ENCODE measurements at places on chromosomes 16 and 17. TPM values are rescaled to one million over a fixed set of nuclear protein-coding genes. Genes with fewer than 3 reads are reported as not detected.

KIFC3 gene
- 1.1 TPM for total RNA-seq

KRT39 gene
- total RNA-seq = not detected

MRPL45 gene
- 22.3 TPM for total RNA-seq

SPNS3 gene
- 26.5 TPM for total RNA-seq

- no peak overlapping the region for H3K4me3 ChIP-seq
- no peaks in the 10 kb centered on the region for H3K4me1 ChIP-seq
- peaks cover 10% of the 10 kb centered on the region for H3K27me3 ChIP-seq
- no peaks in the 10 kb centered on the region for H3K36me3 ChIP-seq
Observed at GRCh38 chr16:66354034-66354909, 12.2 kb upstream of the CDH5 start.

GRCh38 chr17:80821546-80821945 lies 170.1 kb upstream of the CHMP6 start:
- H3K27ac ChIP-seq = no peak overlapping the region
- no peak overlapping the region for H3K4me3 ChIP-seq
- H3K27me3 ChIP-seq = no peaks in the 10 kb centered on the region
- peaks cover 21% of the 10 kb centered on the region for H3K4me1 ChIP-seq
- DNase-seq = peak; percentile 4

PRDM7 gene
- not detected for total RNA-seq

DNA sequence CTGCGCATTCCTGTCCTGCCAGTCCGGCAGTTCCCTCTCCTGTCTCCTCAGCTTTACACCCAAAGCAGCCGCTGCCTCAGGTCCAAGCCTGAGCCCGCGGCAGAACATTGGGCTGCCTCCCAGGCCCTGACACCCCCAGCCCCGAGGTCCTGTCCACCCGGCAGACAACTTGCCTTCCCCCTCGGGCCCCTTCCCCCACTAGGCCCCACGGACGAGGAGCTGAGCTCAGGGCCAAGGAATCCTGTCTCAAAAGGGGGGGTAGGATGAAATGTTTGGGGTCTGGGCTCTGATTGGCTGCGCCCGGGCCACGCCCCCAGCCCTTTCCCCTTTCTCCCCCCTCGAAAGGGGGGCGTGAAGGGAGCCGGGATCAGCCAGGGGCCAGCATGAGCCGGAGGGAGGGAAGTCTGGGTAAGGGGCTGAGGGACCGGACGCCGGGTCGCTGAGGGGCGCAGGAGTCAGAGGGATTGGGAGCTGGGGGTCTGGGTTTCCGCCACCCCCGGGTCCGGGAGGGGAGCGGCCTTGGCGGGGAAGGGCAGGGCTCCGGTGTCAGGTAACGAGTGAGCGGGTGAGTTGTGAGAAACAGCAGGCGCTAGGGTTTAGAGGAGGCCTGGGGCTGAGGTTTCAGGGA lies at the start of gene CTF1:
Gene CTF1 (plus strand): TSS at position 354 of the 628 bp plus-strand sequence. CDS start 30 bp downstream, at position 384.
- no peaks in the 10 kb centered on the region for H3K27me3 ChIP-seq
- peak within 1 kb of the TSS; percentile 82 for H3K27ac ChIP-seq
- H3K36me3 ChIP-seq = peaks cover 3% of the 10 kb centered on the region
- H3K4me3 ChIP-seq = peak within 1 kb of the TSS; percentile 79
- peak; percentile 39 for DNase-seq

CLDN7 gene
- 2.6 TPM for total RNA-seq

DNA sequence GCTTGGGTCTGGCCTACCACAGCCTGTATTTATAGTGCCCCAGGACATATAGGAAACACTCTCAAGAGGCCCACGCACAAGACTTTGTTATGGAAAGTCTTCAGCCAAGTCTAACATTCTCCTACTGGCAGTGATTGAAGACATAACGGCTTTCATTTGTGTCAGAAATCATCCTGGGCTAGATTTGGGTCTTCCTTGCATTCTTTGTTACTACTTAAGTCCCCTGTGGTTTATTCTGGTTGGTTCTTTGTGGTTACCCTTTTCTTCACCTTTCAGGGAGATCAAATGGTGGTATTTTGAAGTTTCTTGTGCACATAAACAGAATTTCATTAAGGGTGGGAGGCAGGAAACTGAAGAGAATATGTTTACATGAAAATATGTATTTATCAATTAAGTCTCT lies 37.7 kb downstream of the REXO5 start:
- peaks cover 43% of the 10 kb centered on the region for H3K4me1 ChIP-seq
- H3K4me3 ChIP-seq = peak overlapping the region; percentile 47
- no peaks in the 10 kb centered on the region for H3K27me3 ChIP-seq
- peak overlapping the region; percentile 57 for H3K27ac ChIP-seq
- peaks cover 41% of the 10 kb centered on the region for H3K36me3 ChIP-seq

GRCh38 chr17:56808503-56808902 lies 25.2 kb downstream of the C17orf67 start:
- H3K4me1 ChIP-seq = peaks cover 2% of the 10 kb centered on the region
- H3K27ac ChIP-seq = no peak overlapping the region
- no peaks in the 10 kb centered on the region for H3K27me3 ChIP-seq
- H3K4me3 ChIP-seq = no peak overlapping the region
- peaks cover 4% of the 10 kb centered on the region for H3K36me3 ChIP-seq

GRCh38 chr16:64410306-64410705 lies 711.6 kb downstream of the CDH11 start:
- H3K4me3 ChIP-seq = no peak overlapping the region
- no peak for DNase-seq
- H3K36me3 ChIP-seq = no peaks in the 10 kb centered on the region
- no peaks in the 10 kb centered on the region for H3K27me3 ChIP-seq
- H3K4me1 ChIP-seq = no peaks in the 10 kb centered on the region
- no peak overlapping the region for H3K27ac ChIP-seq

CHMP6 gene
- 33.0 TPM for total RNA-seq

WNK4 gene
- total RNA-seq = 0.78 TPM

GRCh38 chr17:69435971-69436696 lies 21.6 kb downstream of the MAP2K6 start:
- peaks cover 16% of the 10 kb centered on the region for H3K36me3 ChIP-seq
- no peak for DNase-seq
- no peak overlapping the region for H3K4me3 ChIP-seq
- no peak overlapping the region for H3K27ac ChIP-seq

KRTAP3-2 gene
- total RNA-seq = not detected

NR1D1 gene
- 5.0 TPM for total RNA-seq

DNA sequence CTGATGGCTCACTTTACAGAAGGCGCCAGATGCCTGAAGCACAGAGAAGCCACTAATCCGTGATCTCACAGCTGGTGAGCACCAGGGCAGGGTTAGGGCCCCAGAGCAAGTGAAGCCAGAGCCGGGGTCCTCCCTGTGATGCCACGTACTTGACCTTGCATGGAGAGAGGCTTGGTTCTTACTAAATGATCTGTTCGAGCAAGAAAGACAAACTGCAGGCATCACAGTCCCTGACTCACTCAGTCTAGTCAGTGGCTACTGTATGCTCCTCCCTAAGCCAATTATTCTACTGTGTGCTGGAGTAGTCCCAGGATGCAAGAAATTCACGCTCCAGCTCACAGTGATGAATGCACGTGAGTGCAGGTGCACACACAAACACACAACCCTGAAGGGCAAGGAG lies 55.4 kb downstream of the SDK2 start:
- DNase-seq = no peak
- H3K4me3 ChIP-seq = no peak overlapping the region
- H3K4me1 ChIP-seq = peaks cover 57% of the 10 kb centered on the region
- H3K36me3 ChIP-seq = peaks cover 5% of the 10 kb centered on the region
- peak overlapping the region; percentile 81 for H3K27ac ChIP-seq

- peaks cover 62% of the 10 kb centered on the region for H3K27me3 ChIP-seq
- peaks cover 14% of the 10 kb centered on the region for H3K4me1 ChIP-seq
- no peaks in the 10 kb centered on the region for H3K36me3 ChIP-seq
- H3K27ac ChIP-seq = no peak overlapping the region
Observed at GRCh38 chr17:81392909-81393654, 2.2 kb upstream of the BAHCC1 start.

CEP131 gene
- 20.7 TPM for total RNA-seq

GRCh38 chr17:31488264-31488981 lies 96.9 kb downstream of the RAB11FIP4 start:
- H3K4me1 ChIP-seq = peaks cover 51% of the 10 kb centered on the region
- H3K27me3 ChIP-seq = no peaks in the 10 kb centered on the region
- peak overlapping the region; percentile 83 for H3K27ac ChIP-seq

DNA sequence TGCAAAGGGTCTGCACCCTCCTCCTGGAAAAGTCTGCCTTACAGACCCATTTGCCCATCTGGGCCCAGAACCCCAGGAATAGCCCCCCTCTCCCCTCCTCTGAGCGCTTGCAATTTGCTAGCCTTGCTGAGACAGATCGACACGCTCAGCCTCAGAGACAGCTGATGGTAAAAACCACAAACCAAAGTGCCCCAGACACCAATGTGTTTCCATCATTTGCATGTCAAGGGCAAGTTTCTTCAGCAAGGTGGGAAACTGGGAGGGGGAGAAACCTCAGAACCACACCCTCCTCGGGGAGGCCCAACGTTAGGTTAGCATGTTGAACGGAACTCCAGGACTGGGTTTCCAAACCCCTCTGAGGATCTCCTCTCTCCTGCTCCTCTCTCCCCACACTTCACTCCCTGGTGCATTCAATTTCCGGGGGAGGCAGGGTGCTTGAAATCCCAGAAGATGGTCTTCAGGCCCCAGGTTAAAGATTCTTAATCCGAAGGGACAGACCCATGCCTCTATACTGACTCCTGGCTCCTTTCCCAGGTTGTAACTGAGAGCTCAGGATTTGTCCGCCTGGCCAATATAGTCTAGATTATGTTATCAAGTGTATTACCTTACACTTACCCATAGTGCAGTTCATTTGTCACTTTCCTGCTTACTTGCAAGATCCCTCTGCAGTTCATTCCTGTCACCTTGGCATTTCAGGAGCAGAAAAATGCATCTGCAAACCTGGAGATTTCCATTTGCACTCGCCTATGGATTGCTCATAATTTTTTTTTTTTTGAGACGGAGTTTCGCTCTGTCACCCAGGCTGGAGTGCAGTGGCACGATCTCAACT lies 1.3 kb upstream of the CUEDC1 start:
- H3K36me3 ChIP-seq = no peaks in the 10 kb centered on the region
- peaks cover 65% of the 10 kb centered on the region for H3K27me3 ChIP-seq
- peak overlapping the region; percentile 68 for H3K4me3 ChIP-seq
- no peak overlapping the region for H3K27ac ChIP-seq
- DNase-seq = peak; percentile 52

DNA sequence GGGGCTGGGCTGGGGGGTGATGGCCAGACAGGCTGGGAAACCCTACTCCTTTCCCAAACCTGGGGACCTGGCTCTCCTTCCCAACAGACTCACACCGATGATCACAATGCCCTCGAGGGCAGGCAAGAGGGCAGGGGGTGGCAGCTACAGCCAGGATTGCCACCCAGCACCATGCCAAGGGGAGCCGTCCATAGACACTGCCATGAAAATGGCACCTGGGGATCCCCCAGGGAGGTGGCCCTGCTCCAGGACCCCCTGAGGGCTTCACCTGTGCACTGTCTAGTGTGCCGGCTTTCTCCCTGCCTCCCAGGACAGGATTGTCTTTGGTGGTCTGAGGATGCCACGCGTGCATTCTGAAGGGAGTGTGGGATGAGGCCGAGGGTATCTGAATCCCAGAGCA lies 24.6 kb downstream of the RPH3AL start:
- H3K27me3 ChIP-seq = peaks cover 7% of the 10 kb centered on the region
- H3K4me1 ChIP-seq = peaks cover 6% of the 10 kb centered on the region
- no peak overlapping the region for H3K27ac ChIP-seq
- H3K36me3 ChIP-seq = no peaks in the 10 kb centered on the region
- no peak overlapping the region for H3K4me3 ChIP-seq
- no peak for DNase-seq

DNA sequence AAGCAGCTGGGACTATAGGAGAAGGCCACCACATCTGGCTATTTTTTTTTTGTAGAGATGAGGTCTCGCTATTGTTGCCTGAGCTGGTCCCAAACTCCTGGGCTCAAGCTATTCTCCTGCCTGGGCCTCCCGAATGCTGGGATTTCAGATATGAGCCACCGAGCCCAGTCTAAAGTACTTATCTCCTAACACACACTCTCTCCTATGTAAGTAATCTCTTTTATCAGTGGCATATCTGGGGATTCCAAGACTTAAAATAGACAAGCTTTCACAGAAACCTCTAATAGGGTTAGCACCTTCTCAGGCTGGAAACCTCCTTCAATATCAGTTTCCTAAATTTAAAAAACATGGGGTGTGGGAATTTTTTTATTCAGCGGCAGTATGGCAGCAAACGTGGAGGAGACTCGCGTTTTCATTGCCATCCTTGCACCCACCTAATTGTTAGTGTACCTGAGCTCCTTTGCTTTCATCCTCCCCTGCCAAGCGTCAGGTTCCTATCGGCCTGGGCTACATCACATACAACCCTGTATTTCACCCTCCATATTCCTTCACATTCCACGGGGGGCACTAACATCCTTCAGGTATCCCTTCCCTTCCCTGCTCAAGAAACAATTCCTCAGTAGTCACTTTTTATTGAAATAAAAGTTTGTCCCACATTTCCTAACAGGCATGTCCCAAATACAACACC lies 1.1 kb downstream of the EZH1 start:
- peak overlapping the region; percentile 97 for H3K4me3 ChIP-seq
- H3K36me3 ChIP-seq = no peaks in the 10 kb centered on the region
- peaks cover 31% of the 10 kb centered on the region for H3K27me3 ChIP-seq
- H3K27ac ChIP-seq = peak overlapping the region; percentile 95

Measured in activated naive CD8-positive, alpha-beta T cell treated with anti-CD3 and anti-CD28 coated beads, Interleukin-2, amount 10 ng/mL, durations not matched to agents 7 days and 5 days (primary cell).